ENCODE measurements at places on chromosomes 12 and 14. TPM values are rescaled to one million over a fixed set of nuclear protein-coding genes. Genes with fewer than 3 reads are reported as not detected.

Gene RASSF9
- polyA plus RNA-seq = not detected

Gene GLS2
- polyA plus RNA-seq = 1.2 TPM

Gene SRRM4
- polyA plus RNA-seq = not detected

DNA sequence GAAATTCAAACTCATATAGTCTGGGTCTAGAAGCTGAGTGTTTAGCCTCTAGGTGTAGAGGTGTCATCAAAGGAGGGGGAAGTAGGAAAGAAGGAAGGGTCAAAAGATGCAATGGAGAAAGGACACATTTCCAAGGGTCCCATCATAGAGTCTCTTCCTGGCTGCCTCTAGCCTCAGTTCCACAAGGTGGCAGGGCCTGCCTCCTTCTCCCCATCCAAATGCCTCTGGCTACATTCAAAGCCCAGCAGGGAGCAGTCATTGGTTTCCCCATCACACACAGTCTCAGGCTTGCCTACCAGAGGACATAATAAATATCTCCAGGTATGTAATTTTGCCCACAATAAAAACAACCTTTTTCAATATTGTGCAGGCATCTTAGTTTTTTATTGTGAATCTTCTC lies 2.1 kb upstream of the CCT2 start:
- no peak for DNase-seq

Gene FOXM1
- polyA plus RNA-seq = 34.9 TPM

Measured in sigmoid colon (tissue), 7 donors.